ENCODE measurements at places on chromosomes 4 and X.

DNA sequence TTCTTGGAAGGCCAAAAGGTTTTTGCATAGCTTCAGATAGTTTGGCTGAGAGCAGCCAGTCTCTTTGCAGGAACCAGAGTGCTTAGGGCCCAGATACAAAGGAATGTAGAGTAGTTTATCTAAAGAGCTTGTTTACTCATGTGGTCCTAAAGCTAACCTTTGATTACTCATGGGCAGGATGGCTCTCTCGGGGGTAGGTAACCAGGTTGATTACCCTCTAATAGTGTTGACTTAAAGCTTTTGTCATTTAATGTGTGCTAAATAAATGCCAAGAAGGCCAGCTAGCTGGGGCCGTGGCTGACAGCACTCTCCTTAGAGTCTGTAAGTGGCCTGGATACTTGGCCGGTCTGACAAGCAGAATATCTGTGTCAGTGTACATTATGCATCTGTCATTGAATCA, 69.7 kb upstream of the MAGEB16 start:
- DNase-seq = no peak

DNA sequence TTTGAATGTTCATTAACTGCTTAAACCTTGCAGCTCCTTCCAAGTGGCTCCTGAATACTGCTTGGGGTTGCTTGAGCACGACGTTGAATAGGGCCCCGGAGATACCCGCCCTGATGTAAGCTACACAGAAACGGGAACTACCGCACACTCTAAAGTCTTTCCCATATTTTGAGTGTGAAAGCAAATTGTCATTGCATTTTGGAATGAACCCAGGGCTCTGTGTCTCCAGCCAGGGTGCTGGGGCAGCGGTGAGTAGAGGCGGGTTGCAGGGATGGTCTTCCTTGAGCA, 59.4 kb upstream of the HELT start:
- DNase-seq = no peak

DNA sequence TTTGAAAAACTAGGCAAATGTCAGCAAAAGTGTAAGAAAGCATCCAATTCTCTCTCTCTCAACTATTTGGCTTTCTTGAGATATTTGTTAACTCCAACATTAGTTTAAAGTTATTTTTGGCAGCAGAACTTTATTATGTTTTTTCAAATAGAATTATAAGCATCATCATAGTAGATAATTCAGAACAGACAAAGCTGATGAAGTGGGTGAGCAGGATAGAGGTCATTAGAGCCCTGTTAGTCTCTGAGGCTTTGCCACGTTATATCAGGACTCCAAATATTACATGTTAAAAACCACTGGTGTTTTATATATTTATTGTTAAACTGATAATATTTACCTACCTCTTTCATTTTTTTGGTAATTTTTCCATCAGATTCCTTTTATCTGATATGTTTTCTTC, 903.0 kb downstream of the FSTL5 start:
- no peak for DNase-seq

GRCh38 chrX:40003428-40004245, 94.1 kb downstream of the BCOR start:
- DNase-seq = no peak

DNA sequence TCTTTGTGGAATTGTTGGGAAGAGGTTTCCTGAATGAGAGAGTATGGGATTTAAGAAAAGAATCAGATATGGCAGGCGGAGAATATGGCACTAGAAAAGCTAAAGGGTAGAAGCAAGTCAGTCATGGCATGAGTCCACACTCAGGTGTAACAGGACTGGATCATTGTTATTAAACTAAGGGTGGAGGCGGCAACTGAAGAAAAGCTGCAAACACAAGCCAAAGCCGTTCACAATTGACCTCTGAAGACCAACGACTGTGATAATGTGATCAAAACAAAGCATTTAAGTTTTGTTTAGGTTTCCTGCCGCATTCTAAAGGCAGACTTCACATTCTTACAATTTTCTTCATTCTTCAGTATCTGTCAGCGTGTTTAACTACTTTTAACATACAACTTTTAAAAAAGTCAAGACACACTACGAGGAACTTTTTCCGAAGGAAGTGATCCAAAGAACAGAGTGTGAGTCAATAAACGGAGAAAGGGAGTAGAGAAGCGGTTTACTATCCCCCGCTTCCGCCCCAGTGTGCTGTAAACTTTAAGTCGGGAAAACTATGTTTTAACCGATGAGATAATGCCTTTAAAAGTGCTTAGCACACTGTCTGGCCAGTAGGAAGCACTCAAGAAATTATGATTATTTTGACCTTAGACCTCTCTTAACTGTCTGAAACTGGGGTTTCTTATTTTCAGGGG, 909 bp upstream of the SLAIN2 start:
- no peak for DNase-seq

GRCh38 chrX:53188763-53189162, 36.2 kb downstream of the KDM5C start:
- no peak for DNase-seq

GRCh38 chr4:116952530-116953136, 132.7 kb downstream of the TRAM1L1 start:
- no peak for DNase-seq

DNA sequence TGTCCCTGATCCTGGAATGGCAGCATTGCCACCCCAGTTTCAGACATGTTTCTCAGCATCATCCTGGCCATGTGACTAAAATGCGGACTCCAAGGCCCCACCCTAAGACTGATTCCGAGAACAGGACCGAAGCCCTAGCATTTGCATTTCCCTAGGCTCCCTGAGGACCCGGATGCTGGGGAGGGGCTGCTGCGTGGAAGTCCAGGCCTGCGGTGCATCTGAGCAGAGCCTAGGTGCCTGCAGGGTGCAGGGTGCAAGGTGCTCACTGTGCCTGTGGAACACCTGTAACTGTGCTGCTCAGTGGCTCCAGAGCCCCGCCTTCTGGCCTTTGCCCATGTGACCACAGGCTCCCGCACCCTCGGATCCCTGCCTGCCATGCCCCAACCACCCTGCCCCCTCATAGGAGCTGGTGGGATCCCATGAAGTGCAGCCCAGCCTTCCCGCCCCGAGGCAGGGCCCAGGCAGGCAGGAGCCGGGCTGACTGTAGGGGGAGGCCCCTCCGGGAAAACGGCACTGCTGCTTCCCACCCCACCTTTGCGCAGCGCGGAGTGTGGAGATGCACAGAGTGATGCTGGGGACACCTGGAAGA, 14.9 kb downstream of the PNMA6F start:
- DNase-seq = no peak

GRCh38 chrX:70026851-70027200, 22.9 kb downstream of the AWAT2 start:
- no peak for DNase-seq

- no peak for DNase-seq
These were observed 167.8 kb upstream of the NAP1L5 start for GRCh38 chr4:88865466-88865865.

DNA sequence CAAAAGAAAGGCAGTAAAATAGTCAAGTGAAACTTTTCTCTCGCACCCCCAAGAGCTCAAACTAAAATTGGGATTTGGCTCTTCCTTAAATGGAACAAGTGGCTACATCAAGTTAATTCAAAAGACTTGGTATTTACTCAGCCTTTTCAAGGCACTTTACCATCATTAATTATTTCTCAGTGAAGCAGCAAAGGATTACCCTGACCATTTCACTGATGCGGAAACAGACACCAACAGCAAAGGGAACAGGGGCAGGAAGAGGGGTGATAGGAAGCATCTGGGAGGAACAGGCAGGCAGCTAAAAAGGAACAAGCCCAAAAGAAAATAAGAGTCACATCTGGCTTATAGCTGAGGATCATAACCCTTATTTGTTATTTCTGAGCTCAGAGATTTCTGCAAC, 2.7 kb downstream of the SCML2 start:
- no peak for DNase-seq

GRCh38 chr4:142282870-142283431, 563.1 kb downstream of the INPP4B start:
- no peak for DNase-seq

DNA sequence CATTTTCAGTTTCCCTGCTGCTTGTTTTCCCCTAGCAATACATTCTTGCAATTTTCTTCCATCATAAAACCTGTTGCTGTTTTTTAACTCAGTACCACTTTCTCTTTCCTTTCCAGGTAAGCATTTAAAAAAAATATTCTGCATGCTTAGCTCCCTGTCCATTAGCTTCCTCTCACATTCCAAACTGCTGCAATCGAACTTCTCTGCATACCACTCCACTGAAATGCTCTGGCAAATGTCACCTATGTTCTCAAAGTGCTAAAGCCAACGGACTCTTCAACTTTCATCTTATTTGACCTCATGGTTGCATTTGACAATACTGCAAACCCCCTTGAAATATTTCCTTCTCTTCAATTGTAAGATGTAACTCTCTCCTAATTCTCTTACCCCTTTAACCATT, 192.7 kb downstream of the ANAPC10 start:
- no peak for DNase-seq

- DNase-seq = no peak
These were observed 400.5 kb downstream of the RAPGEF2 start for GRCh38 chr4:159503236-159504008.
